ENCODE measurements at places on chromosomes 2 and 18.
A peak's percentile ranks its signal among the peaks of the same experiment; 100 is the strongest.

- DNase-seq, result no peak
Observed at GRCh38 chr2:41061356-41061755, 609.5 kb upstream of the SLC8A1 start.

- DNase-seq, result no peak
Observed at GRCh38 chr18:77066689-77067088, 65.9 kb downstream of the MBP start.

- DNase-seq, result no peak
Observed at GRCh38 chr2:12504443-12504842, 212.3 kb upstream of the TRIB2 start.

DNA sequence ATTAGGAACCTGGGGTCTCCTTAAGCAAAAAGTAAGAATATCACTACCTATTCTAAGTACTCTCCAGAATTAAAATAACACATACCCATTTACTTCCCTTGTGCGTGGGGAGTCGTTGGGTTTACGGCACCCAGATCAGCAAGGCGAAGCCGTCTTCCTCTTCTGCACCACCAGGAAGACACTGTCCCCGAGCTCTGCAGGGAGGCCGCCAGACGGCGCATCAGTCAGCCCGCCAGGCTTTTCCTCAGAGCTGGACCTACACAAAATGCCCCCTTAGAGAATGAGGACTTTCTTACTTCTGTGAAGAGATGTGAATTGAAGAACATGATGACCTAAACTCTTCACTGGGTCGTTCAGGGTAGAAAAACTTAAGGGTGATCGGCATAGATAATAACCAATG, 526.5 kb downstream of the GALR1 start:
- DNase-seq, result no peak

- no peak for DNase-seq
Observed at GRCh38 chr18:29191263-29191662, 1014.3 kb upstream of the CDH2 start.

DNA sequence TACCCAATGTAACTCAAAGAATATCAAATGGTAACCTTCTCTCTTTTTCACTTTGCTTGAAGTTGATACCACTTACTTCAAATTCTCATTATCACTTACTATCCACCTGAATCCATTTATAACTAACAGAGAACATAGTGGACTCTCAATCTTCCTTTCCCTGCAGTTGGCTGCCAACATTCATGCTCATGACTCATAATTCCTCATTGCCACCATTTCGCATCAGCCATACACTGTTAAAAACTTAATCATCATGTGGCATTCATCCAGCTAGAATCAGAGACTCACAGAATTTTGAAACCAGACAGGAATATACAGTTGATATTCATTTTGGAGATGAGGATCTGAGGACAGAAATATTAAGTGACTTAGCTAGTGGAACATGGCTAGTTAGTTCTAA, 56.8 kb downstream of the SLC4A10 start:
- DNase-seq, result no peak

GRCh38 chr18:58268849-58269248, 224.8 kb downstream of the NEDD4L start:
- DNase-seq, result no peak

- DNase-seq, result no peak
Observed at GRCh38 chr2:37837628-37838328, 87.3 kb upstream of the RMDN2 start.

DNA sequence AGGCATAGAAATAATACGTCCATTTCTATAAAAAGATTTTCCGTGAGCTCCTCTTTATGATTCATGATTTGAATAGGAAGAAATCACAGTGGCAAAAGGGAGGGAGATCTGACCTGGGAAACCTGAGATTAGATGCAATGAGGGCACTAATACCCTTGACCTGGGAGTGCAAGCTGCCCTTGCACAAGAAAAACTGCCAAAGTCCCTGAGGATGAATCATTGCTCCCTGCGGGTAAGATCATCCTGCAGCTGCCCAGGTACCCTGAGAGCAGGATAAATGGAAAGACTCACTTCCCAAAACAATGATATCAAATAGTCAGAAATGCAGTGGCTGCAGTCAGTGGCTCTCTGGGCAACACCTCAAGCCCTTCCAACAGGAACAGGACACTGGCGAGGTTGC, 11.6 kb downstream of the FHL2 start:
- no peak for DNase-seq

DNA sequence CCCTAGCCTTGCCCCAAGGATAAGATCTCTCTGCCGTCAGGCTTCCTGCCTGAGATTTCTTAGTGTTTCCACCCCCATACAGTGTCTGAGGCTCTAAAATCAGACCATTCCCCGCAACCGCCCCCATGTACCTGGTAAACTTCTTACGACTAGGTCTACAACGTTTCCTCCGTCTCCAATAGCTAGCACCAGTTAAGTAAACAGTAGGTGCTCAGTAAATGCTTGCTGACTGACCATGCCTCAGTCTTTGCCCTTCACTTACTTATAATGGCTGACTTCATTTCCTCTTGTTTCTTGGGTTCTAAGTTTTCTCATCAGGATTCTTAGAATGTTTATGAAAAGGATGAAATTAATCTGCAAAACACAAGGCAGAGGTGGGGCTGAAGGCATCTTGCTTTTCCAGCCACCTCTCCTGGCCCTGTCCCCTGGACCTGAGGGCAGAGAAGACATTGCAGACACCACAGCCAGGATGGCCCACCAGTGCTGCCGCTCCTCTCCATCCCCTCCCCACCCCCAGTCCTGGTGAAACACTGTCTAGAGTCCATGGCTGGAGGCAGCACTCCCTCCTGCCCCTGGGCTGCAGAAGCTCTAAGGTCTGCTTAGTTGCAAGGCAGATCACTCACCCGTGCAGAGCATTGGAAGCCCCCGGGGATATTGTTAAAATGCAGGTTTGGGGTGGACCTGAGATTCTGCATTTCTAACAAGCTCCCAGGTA, 16.9 kb downstream of the TMEM37 start:
- no peak for DNase-seq

- DNase-seq, result no peak
Observed at GRCh38 chr18:23664674-23665073, 2.0 kb upstream of the ANKRD29 start.

- DNase-seq, result no peak
Observed at GRCh38 chr2:47721296-47721695, 61.6 kb upstream of the MSH6 start.

DNA sequence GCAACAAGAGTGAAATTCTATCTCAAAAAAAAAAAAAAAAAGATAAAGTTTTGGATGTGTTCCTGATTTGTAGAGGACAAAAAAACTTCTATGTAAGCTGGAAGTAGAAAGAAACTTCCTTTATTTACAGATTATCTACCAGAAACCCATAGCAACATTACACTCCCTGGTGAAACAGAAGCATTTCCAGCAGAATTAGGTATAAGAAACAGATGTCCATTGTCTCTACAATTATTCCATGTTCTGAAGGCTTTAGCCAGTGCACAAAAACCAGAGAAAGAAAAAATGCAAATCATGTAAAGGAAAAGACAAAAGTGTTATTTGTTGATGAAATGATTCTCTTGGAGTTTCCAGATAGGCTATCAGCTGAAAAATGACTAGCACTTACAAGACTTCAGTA, 4.9 kb downstream of the TUBB6 start:
- no peak for DNase-seq

DNA sequence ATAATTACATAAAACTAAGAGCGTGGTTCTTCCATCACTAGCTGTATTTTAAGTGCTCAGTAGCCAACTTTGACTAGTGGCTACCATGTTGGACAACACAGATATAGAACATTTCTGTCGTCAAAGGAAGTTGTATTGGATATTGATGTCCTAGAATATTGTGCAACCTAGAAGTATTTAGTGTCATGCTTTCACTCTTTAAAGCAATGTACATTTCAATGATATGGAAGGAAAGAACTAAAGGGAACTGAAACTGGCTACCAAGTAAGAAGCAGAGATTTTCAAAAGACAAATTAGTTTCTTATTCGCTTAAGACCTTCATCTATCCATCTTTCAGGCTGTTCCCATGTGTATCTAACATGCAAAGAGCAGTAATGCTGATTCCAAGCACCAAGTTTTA, 85.4 kb upstream of the EML6 start:
- peak; percentile 25 for DNase-seq

DNA sequence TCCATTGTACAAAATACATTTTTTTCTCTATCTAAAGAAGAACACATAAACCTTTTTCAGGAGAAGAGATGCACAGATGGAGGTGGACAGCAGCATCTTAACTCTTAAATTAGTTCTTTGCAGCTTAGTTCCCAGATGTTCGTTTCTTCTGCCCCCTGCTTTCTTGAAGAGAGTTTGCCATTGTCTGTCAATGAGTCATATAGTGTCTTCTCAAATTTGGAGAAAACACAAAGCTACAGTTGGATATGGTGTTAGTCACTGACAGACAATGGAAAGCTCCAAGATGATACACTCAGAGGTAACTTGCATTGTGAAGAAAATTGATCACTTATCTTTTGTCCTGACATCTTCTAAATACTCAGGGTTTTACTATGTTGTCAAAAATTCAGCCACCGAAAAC, 48.8 kb upstream of the TMEFF2 start:
- DNase-seq, result no peak

DNA sequence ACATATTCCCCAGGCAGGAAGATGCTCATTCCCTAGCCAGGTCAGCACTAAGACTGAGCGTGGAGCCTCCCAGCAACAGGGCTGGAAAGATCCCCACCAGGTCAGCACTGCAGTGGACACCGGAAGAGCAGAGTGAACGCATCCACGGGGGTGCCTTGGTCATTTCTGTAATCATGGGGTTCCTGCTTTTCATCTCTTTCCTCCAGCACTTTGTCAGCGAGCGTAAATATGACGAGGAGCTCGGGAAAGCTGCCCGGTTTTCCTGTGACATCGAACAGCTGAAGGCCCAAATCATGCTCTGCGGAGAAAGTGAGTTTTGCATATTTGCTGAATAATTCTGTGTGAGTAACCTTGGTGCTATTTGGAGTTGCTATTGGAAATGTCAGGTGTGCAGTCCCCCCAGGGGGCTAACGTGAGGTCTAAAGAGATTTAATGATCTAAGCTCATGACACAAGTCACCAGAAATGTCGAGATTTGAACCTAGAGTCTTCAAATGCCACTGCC, 40.1 kb downstream of the KCTD18 start:
- DNase-seq, result no peak

- no peak for DNase-seq
Observed at GRCh38 chr2:210169516-210170195, 1.6 kb downstream of the KANSL1L start.

- DNase-seq, result peak; percentile 16
Observed at GRCh38 chr18:57859314-57859713, 56.2 kb upstream of the ATP8B1 start.

DNA sequence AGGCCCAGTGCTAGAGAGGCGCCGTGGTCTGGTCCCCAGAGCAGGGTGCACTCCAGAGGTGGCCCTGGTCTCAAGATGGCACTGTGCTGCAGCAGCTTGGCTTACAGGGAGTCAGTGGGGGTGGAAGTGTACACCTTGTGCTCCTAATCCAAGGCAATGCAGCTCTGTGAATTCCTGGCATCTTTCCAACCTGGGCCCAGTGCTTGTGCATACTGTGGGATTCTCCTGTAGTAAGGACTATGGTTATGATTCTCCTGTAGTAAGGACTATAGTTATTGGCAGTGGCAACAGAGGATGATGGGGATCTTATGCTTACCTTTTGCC, 616.7 kb upstream of the REG3G start:
- no peak for DNase-seq

- no peak for DNase-seq
Observed at GRCh38 chr2:73993376-73993775, 8.7 kb downstream of the TET3 start.

DNA sequence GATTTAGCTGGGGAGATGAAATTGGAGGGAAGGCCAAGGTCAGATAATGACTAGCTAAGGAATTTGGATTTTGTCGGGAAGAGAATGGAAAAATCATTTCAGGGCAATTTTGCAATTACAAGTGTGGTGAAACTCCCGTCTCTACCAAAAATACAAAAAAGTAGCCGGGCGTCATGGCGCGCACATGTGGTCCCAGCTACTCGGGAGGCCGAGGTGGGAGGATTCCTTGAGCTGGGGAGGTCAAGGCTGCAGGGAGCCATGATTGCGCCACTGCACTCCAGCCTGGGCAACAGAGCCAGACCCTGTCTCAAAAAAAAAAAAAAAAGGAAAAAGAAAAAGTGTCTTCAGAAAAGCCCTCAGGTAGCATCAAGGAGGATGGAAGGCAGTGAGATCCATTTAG, 1.2 kb upstream of the TXNL1 start:
- DNase-seq, result no peak

DNA sequence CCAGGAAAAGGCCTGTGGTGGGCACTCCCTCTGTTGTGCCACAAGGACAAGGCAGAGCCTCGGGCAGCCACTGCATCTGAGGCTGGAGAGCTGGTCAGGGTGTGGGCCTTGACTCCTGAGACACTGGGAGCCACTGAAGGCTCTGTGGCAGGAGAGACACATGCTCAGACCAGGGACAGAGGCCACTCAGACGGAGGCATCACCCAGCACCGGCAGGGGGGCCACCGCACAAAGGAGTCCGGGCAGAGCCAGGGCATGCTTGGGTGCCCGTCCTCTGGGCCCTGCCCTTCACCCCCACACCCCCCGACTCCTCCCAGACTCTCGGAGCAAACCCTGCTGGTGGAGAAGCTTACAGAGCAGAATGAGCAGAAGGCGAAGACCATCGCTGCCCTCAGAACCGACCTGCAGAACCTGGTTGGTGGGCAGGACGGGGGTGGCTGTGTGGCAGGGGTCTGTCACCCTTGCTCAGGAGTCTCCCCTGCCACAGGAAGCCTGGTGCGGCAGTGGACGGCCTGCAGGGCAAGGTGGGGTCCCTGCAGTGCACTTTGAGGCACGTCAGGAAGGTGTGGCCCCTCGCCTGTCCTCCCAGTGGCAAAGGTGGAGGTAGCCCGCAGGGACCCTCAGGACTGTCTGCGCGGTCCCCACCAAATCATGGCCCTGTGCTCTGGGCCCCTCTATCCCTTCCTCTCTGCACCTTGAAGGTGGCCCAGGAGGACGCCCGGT, 26.0 kb downstream of the CROCC2 start:
- DNase-seq, result no peak

GRCh38 chr2:39311469-39311868, 67.7 kb upstream of the CDKL4 start:
- DNase-seq, result no peak

DNA sequence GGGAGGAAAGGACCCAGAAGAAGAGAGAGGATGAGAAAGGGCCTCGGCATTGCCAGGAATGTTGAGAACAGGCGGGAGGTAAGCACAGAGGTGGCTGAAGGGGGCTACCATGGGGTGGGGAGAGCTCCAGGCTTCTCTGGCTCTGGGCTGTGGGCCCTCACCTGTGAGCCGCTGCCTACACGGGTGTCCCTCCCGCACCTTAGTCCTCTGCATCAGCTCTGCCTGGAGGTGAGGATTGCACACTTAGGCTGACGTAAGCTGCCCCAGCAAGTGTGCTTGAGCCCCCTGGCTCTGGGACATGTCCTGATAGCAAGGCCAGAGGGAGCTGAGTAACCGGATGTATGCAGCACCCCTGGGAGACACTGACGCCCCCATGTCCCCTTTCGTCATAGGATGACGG, 33.9 kb downstream of the TMEM18 start:
- no peak for DNase-seq

Data from GM12891 (cell line).